Fibroblast of skin of back (primary cell): ENCODE measurements at places on chromosomes 7 and 10.
A peak's percentile ranks its signal among the peaks of the same experiment; 100 is the strongest.

GRCh38 chr7:132527467-132528410 is 48.5 kb downstream of the PLXNA4 start:
- DNase-seq: no peak

DNA sequence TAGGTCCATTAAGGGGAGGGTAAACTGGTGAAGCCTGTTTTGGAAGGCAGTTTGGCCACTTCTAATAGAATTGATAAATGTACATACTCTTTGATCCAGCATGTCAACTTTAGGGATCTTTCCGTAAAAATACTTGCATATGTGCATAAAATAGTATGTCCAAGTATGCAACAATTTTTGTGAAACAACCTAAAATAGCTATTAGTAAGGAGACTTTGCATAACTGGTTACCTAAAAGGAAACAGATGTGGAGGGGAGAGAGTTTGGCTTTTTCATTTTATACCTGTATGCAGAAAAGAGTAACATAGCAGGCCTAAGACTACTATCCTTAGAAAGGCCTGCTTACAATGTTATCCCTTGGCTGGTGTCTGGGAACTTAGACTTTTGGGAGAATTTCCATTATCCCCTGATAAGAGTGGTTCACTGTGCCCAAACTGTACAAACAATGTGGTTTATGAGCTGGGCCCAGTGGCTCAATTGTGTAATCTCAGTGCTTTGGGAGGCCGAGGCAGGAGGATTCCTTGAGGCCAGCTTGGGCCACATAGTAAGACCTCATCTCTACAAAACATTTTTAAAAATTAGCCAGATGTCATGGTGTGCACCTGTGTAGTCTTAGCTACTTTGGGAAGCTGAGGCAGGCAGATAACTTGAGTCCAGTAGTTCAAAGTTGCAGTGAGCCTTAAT is 21.3 kb downstream of the PTPN12 start:
- DNase-seq: no peak

DNA sequence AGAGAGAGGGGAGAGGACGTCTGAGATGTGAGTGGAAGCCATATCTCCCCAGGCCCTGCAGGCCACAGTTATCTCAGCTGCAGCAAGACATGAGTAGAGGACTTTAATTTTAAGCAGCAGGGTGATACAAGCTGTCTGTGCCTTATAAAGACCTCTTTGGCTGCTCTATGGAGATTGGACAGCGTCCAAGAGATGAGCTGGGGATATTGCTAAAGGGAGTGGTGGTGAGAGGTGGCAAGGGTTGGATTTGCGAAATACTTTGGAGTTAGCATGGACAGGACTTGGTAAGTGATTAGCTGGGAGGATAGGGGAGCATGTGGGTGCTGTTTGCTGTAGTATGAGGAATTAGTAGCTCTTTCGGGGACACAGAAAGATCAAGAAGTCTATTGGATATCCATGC is 191.8 kb downstream of the CACNB2 start:
- no peak for DNase-seq

DNA sequence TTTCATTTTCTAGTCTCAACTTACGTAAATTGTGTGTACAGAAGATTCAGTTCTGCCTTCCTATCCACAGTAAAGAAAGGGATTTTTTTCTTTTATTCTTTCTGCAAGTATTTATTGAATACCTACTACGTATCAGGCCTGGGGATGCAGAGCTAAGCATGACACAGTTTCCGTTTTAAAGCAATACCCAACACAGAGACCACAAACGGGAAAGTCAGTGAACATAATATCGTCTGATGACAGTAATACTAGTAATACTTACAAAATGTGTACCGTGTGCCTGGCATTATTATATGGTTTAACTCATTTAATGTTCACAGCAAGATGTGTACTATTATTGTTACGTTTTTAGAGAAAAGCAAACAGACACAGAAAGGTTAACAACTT is 22.4 kb downstream of the REEP3 start:
- no peak for DNase-seq

- no peak for DNase-seq
These were observed 211.1 kb upstream of the LRRTM3 start for GRCh38 chr10:66714741-66715140.

DNA sequence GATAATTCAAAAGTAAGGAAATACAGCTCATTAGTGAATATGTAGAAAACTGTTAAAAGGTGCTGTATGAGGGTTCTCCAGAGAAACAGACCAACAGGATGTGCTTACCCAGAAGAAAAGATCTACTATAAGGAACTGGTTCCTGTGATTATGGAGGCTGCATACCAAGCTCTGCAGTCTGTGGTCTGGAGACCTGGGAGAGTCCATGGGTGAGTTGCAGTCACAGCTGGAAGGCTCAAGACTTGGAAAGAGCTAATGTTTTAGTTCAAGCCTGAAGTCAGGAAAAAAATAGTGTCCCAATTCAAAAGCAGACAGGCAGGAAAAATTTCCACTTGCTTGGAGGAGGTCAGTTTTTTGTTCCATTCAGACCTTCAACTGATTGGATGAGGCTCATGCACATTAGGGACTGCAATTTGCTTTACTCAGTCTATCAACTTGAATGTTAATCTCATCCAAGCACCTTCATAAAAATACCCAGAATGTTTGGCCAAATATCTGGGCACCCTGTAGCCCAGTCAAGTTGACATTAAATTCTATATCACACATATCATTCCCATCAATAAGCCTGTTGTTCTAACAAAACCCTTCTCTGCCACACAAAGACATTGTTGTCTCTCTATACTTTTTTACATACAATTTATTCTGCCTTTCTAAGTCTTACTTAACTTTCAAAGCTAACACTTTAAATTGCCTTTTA is 197.9 kb upstream of the KLF6 start:
- DNase-seq: peak; percentile 31

DNA sequence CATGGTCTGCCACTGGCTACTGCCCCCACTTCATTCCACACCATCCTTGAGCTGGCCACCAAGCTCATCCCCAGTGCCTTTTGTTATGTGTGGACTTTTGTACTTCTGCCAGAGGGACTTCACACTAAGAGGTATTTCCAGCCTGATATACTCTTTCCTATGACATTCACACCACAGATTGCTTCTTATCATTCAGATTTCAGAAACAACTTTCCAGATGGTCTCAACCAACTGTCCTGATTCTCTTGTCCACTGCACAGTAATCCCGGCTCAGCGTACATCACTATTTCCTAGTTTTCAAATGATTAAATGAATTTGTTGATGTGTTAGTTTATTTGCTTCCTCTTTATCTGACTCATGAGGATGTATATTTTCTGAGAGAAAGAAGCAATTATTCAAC is 7.1 kb downstream of the CDC14C start:
- DNase-seq: no peak

GRCh38 chr10:72132854-72133253 is 44.5 kb upstream of the SPOCK2 start:
- no peak for DNase-seq

DNA sequence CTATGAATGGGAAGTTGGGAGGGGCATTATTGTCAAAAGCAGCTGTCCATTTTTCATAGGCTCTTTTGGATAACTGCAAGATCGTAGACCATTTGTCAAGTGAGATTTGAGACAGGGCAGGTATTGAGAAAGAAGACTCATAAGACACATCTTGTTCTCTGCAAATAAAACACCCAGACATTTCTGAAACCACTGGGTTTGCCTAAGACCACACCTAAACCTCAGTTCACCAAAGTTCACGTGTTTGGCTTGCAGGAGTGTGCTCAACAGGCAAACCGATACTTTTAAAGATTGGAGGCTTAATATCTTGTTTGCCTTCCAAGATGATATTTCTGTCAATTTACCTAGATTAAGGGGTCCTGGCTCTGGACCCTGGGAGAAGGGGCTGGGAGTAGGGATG is 628.4 kb downstream of the CALN1 start:
- DNase-seq: no peak
